ENCODE measurements at places on chromosomes 7 and 10. TPM values are rescaled to one million over a fixed set of nuclear protein-coding genes. Genes with fewer than 3 reads are reported as not detected.
A peak's percentile ranks its signal among the peaks of the same experiment; 100 is the strongest.

- no peaks in the 10 kb centered on the region for H3K36me3 ChIP-seq
- peaks cover 27% of the 10 kb centered on the region for H3K27me3 ChIP-seq
- DNase-seq, result no peak
- peaks cover 13% of the 10 kb centered on the region for H3K4me1 ChIP-seq
These were observed 38.6 kb downstream of the MRC1 start for GRCh38 chr10:17847585-17848296.

- peak overlapping the region; percentile 41 for H3K4me3 ChIP-seq
- peaks cover 73% of the 10 kb centered on the region for H3K4me1 ChIP-seq
- peak overlapping the region; percentile 100 for H3K27ac ChIP-seq
- no peaks in the 10 kb centered on the region for H3K36me3 ChIP-seq
These were observed 11.0 kb upstream of the PDCD4 start for GRCh38 chr10:110860576-110861241.

DNA sequence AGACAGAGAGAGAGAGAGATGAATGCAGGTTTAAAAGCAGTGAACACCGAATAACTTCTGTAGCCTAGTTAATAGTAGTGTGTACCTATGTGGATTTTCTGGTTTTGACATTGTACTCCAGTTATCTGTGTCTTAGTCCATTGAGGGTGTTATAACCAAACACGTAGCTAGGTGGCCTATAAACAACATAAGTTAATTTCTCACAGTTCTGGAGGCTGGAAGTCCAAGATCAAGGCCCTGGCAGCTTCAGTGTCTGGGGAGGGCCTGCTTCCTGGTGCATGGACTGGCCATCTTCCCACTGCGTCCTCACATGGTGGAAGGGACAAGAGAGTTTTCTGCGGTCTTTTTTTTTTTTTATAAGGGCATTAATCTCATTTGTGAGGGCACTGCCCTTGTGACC is 23.5 kb downstream of the AOC1 start:
- DNase-seq, result no peak
- H3K4me3 ChIP-seq, result no peak overlapping the region
- H3K4me1 ChIP-seq, result peaks cover 12% of the 10 kb centered on the region
- no peaks in the 10 kb centered on the region for H3K27me3 ChIP-seq

- H3K4me3 ChIP-seq, result no peak overlapping the region
- no peaks in the 10 kb centered on the region for H3K36me3 ChIP-seq
- H3K27me3 ChIP-seq, result peaks cover 79% of the 10 kb centered on the region
- no peak for DNase-seq
These were observed 50.0 kb upstream of the EMX2 start for GRCh38 chr10:117492504-117492903.

FEZF1 gene
- total RNA-seq, result not detected

C10orf67 gene
- total RNA-seq, result not detected

Measured in T-helper 17 cell (primary cell).